ENCODE measurements at places on chromosomes 7 and 10. TPM values are rescaled to one million over a fixed set of nuclear protein-coding genes. Genes with fewer than 3 reads are reported as not detected.

Gene TMEM196
- total RNA-seq, result not detected

GRCh38 chr7:110590415-110590814 lies 500.5 kb upstream of the LRRN3 start:
- no peaks in the 10 kb centered on the region for H3K27me3 ChIP-seq
- H3K27ac ChIP-seq, result no peak overlapping the region
- no peaks in the 10 kb centered on the region for H3K36me3 ChIP-seq
- H3K4me3 ChIP-seq, result no peak overlapping the region

DNA sequence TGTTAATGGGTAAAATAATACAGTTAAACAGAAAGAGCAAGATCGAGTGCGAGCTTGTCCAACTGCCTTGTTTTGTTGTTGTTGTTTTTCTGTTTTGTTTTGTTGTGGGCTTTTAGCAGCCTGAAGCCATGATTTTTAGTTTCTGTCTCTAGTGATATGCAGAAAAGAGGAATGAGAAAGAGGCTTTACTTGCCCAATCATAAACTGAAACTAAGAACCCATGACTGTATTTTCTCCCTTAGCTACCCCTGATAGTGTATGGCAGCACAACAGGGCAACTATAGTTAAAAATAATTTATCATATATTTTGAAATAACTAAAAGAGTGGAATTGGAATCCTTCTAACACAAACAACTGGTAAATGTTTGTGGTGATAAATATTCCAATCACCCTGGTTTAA lies 493.9 kb downstream of the GLRX3 start:
- no peak for DNase-seq
- no peak overlapping the region for H3K27ac ChIP-seq
- H3K36me3 ChIP-seq, result peaks cover 15% of the 10 kb centered on the region
- no peaks in the 10 kb centered on the region for H3K27me3 ChIP-seq
- H3K4me3 ChIP-seq, result no peak overlapping the region
- no peaks in the 10 kb centered on the region for H3K4me1 ChIP-seq

- no peaks in the 10 kb centered on the region for H3K4me1 ChIP-seq
- no peak overlapping the region for H3K4me3 ChIP-seq
- H3K27me3 ChIP-seq, result peaks cover 11% of the 10 kb centered on the region
- no peak for DNase-seq
- no peak overlapping the region for H3K27ac ChIP-seq
Measured at GRCh38 chr7:28266402-28266801, 85.8 kb upstream of the JAZF1 start.

DNA sequence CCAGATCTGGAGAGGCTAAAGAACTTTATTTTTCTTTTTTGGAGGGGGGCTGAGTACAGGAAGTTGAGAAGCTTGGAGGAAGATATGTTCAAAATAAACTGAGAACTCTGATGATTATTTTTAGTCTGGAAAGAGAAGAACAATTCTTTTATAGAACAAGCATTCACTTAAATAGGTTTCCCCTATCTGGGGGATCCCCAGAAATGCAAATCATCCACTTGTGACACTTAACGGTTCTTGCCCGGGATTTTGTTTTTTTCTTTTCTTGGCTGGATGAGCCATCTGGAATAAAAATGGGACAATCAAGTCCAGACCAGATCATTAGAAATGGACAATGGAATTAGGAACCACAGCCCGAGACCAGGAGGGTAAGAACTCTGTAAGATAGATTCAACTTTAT lies 95.9 kb upstream of the EGR2 start:
- peaks cover 16% of the 10 kb centered on the region for H3K4me1 ChIP-seq
- peaks cover 14% of the 10 kb centered on the region for H3K27me3 ChIP-seq
- DNase-seq, result no peak
- no peak overlapping the region for H3K27ac ChIP-seq
- no peak overlapping the region for H3K4me3 ChIP-seq
